ENCODE measurements at places on chromosomes 2 and 18.

- no peak for DNase-seq
These were observed 75.2 kb upstream of the CDCA7 start for GRCh38 chr2:173279527-173279868.

- no peak for DNase-seq
These were observed 12.4 kb upstream of the CCDC88A start for GRCh38 chr2:55431982-55432627.

- no peak for DNase-seq
These were observed 334.5 kb upstream of the MMADHC start for GRCh38 chr2:149921911-149922616.

GRCh38 chr2:102336502-102336945 is 19.1 kb upstream of the IL18R1 start:
- no peak for DNase-seq

- DNase-seq = no peak
These were observed 898.1 kb downstream of the EPHA4 start for GRCh38 chr2:220674033-220674432.

- DNase-seq = no peak
These were observed 223.6 kb downstream of the C1D start for GRCh38 chr2:67839242-67839641.

DNA sequence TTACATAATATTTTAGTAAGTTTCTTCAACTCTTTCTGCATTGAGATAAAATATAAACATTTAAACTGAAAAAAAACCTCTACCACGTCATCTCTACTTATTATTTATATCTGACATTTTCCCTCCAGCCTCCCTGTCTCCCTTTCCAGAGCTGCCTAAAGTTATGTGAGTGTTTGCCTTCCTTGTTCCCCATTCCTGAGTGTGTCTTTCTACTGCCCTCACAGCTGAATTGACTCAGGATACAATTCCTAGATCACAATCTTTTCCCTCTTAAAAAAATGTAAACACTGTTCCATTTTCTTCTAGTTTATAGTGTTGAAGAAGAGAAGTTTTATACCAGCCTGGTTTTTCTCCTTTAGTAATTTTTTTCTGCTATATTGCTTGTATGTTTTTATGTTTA is 5.3 kb downstream of the TRPM8 start:
- DNase-seq = no peak

DNA sequence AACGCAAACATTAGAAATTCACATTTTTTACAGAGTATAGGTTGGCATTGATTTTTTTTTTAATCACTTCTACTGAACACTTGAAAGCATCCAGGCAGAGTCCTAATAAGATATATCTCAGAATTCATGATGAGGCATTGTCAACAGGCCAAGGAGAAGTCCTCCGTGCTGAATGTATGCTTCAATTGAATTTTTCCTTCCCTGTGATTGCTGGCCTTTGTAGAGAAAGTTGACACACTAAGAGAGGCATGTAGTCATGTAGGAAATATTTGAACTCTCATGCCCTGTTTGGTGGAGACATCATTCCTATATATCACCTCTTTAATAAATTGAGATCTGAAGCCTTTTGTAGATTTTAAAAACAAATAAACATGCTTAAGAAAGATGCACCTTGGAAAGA is 844.9 kb downstream of the CPS1 start:
- DNase-seq = no peak

GRCh38 chr18:55152801-55153200 is 193.5 kb upstream of the CCDC68 start:
- DNase-seq = no peak

- DNase-seq = no peak
These were observed 220.9 kb upstream of the REV1 start for GRCh38 chr2:99710721-99711120.

DNA sequence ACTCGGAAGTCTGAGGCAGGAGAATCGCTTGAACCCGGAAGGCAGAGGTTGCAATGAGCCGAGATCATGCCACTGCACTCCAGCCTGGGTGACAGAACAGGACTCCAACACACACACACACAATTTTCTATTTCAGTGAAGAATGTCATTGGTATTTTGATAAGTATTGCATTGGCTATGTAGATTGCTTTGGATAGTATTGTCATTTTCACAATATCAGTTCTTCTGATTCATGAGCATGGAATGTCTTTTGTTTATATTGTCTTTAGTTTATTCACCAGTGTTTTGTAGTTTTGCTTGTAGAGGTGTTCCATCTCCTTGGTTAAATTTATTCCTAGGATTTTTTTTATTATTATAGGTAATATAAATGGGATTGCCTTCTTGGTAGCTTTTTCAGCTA is 693.4 kb upstream of the SYT4 start:
- no peak for DNase-seq

GRCh38 chr2:7792031-7792651 is 874.9 kb downstream of the RNF144A start:
- no peak for DNase-seq

- no peak for DNase-seq
These were observed 430.4 kb downstream of the DLGAP1 start for GRCh38 chr18:4024702-4025101.

DNA sequence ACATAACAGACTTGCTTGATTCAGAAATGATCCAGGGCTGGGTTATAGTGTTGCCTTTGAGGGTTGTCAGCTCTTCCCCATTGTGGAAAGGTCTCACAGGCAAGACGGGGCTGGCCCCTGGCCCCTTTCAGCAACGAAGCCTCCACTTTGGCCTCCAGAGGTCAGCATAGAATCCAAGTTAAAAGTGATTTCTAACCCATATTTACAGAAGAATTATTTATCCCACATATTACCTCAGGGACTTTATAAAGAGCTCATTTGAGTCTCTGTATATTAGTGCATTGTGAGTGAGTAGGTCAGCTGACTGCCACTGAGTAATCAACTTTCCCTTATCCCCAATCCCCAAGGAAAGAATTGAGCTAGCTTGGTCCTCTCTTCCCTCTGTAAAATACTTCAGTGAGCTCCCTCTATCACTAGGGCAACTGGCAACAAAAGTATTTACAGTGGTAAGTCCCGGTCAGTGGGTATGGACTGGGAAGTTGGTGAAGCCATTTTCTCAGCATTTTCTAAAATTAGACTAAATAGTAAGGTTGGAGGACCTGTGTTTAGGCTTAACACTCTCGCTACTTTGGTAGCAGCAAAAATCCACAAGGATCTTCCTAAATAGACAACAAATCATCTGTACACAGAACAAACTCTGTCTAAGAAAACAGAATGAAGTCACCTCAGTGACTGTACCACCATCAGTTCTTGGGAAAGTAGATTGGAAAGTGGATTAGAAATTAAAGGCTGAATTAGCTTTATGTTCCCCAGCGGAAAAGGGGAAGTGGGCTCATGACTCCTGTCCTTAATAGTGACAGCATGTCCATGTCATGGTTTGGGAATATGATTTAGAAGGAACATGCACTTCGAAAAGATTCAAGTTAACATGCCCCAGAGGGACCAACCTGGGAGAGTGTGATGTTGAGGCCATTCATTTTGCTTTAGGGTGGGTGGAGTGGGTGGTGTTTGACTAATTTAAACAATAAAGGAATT is 171.0 kb upstream of the SIX3 start:
- DNase-seq = no peak

GRCh38 chr2:136135921-136136906 is 18.3 kb upstream of the CXCR4 start:
- peak; percentile 95 for DNase-seq

GRCh38 chr18:31736630-31737029 is 24.1 kb downstream of the SLC25A52 start:
- no peak for DNase-seq

GRCh38 chr2:64698668-64699444 is 45.1 kb upstream of the SERTAD2 start:
- no peak for DNase-seq

- no peak for DNase-seq
These were observed 89.8 kb downstream of the LOXHD1 start for GRCh38 chr18:46567196-46567595.

- DNase-seq = no peak
These were observed 117.2 kb upstream of the KLF7 start for GRCh38 chr2:207282916-207283315.

GRCh38 chr2:3102922-3103569 is 274.6 kb downstream of the EIPR1 start:
- no peak for DNase-seq

DNA sequence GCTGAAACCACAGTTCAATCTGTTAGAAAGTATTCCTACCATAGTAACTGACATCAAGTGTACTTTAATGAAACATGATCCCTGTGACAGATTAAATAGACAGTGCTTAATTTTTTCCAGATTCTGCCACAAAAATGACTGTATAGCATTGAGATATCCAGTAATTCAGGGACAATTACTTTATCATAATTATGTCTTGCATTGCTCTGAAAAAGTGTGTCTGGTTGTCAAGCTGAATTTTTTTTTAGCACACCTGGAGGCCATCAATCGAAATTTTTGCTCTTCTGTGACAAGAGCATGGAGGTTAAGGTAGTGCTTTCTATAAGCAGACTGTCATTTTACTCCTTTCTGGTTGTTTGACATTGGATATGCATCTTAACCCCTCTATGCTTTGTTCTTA is 1083.8 kb upstream of the NRXN1 start:
- DNase-seq = no peak

GRCh38 chr2:1715184-1716013 is 28.9 kb downstream of the PXDN start:
- no peak for DNase-seq

DNA sequence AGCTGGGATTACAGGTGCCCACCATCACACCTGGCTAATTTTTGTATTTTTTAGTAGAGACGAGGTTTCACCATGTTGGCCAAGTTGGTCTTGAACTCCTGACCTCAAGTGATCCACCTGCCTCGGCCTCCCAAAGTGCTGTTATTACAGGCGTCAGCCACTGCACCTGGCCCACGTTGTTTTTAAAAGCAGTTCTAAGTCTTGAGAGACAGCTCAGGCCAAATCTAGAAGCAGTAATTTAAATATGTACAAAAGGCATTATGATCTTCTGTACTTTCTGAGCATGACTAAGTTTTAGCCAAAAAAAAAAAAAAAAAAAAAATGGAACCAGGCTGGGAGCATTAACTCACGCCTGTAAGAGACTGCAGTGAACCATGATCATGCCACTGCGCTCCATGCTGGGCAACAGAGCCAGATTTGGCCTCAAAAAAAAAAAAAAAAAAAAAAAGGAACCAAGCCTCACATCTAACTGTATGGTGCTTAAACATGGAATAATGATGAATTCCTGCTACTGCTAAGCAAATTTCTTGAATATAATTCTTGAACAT is 4.0 kb downstream of the ABHD3 start:
- no peak for DNase-seq

GRCh38 chr2:237432484-237433092 is 18.6 kb upstream of the COL6A3 start:
- DNase-seq = no peak

- DNase-seq = no peak
These were observed 11.1 kb downstream of the TRAK2 start for GRCh38 chr2:201440182-201440581.

Measured in HL-60 (cell line).